CD4-positive, alpha-beta T cell treated with Interferon alpha-2 for 1 hour (primary cell): ENCODE measurements at places on chromosomes 12 and 14.

DNA sequence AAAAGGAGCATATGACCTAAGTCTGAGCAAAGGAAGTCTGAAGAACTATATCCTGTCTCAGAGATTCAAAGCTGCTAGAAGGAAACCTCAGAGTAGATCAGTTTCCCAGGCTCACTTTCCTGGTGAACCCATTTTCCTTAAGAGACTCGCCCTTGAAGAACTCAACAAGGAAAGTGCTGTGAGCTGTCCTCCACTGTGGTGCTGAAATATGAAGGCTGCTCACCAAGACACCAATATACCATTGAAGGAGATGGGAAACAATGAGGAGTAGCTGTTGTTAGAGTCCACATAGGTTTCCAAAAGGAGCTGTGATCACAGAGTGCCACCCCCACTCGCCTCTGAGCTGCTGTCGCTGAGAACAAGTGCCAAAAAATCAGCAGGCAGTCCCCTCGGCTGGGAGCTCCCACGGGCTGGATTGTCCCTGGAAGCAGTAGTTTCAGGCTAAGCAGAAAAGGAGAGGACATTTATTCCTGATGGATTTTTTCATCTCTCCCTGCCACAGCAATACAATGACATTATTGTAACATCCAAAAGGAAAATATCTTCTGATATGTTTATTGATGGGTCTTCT, 282.1 kb downstream of the RPS29 start:
- DNase-seq, result no peak

GRCh38 chr14:81682134-81682533, 148.5 kb upstream of the SEL1L start:
- DNase-seq, result no peak

GRCh38 chr12:54616933-54617680, 17.6 kb downstream of the LACRT start:
- no peak for DNase-seq

DNA sequence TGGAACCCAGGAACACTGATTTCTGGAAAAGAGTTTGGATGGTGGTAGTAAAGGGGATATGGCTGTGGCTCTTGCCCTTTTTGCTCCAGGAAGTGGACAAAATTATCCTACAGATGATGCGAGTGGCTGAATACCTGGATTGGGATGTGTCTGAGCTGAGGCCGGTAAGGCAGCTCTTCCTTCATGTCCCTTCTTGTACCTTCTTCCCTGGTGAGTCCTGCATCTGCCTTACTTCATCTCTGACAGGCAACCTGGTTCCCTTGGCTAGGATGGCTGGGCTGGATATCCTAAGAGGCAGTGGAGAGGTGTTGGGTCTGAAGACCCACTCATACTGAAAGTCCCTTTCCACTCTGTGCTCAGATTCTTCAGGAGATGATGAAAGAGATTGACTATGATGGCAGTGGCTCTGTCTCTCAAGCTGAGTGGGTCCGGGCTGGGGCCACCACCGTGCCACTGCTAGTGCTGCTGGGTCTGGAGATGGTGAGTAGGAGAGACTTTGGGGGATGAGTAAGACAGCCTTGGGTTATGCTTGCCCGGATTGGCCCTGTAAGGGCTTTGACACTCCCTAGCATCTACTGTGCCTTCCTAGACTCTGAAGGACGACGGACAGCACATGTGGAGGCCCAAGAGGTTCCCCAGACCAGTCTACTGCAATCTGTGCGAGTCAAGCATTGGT, 8.0 kb downstream of the DGKA start:
- no peak for DNase-seq

GRCh38 chr12:19158923-19159322, 29.4 kb downstream of the PLEKHA5 start:
- DNase-seq, result no peak

- DNase-seq, result no peak
Measured at GRCh38 chr14:70785556-70785955, 23.8 kb downstream of the MAP3K9 start.

DNA sequence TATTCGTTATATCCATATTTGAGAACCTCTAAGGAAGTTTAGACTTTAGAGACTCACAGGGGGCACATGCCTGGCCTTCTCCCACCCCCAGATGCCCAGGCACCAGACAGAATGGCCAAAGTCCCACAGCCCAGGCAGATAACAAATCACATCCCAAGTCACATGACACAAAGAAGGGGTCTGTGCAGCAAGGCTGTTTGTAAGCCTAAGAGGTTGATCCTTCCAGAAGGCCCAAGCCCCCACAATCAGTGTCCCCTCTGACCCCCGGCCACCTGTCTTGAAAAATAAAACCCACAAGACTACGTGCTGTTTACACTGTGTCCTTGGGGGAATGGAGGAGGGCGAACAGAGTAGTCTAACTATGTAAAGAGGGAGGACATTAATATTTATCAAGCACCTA, 5.1 kb downstream of the CTDSP2 start:
- no peak for DNase-seq

DNA sequence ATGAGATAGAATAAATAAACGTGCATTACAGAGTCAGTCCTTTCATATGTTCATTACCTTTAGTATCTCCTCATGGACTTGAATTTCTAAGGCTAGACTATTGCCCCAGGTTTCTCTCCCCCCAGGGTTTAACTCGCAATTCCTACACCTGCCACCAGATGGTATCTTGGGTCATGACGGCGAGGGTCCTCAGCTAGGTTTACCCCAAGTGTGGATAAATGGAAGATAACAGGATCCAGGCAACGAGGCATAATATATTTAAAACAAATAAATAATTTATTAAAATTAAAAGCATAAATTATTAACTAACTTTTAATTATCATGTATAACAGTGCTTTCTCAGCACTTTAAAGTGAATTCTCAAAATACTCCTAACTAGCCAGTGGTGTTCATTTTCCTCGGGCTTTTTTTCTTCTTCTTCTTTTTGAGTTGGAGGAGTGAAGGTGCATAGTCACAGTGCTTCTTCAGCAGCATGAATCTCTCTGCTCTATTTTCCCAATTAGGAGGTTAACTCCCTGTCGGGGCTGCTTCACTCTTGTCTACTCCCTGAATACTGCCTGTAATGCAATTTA, 243.5 kb upstream of the CAND1 start:
- DNase-seq, result peak; percentile 4

- no peak for DNase-seq
Measured at GRCh38 chr12:128008341-128008740, 258.6 kb upstream of the TMEM132C start.

GRCh38 chr14:91021115-91021514, 39.3 kb downstream of the RPS6KA5 start:
- DNase-seq, result no peak

DNA sequence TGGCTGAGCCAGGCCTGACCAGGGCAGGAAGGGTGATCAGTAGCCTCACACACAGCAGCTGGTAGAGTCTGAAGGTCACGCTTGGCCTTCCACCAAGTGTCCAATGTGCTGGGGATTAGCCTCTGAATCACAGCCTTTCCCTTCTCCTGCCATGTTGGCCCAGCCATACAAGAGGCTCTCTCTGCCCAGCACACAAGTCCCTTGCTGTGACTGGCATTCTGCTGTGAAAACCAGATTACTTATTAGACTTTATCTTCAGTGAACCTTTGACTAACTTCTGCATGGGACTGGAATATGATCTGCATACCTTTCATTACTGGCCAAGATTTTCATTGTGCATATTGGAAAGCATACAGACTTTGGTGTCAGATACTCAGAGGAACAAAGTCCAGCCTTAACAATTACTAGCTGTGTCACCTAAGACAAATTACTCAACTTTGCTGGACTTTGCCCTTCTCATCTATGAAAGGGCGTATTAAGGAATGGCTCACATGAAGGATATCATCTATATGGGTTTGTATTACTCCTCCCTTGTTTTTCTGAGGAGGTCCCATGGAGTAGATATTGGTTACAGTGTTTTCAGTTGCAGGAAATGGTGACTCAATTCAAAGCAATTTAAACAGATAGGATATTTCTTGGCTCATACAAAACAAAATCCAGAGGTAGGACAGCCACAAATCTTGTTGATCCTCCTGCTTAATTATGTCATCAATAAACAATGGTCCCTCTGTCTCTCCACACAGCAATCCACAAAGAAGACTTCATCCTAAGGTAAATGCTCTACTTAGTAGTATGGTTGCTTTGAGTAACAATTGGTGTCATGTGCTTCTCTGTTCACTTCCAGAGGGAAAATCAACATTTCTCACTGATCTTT, 99.6 kb downstream of the DYRK2 start:
- DNase-seq, result no peak

DNA sequence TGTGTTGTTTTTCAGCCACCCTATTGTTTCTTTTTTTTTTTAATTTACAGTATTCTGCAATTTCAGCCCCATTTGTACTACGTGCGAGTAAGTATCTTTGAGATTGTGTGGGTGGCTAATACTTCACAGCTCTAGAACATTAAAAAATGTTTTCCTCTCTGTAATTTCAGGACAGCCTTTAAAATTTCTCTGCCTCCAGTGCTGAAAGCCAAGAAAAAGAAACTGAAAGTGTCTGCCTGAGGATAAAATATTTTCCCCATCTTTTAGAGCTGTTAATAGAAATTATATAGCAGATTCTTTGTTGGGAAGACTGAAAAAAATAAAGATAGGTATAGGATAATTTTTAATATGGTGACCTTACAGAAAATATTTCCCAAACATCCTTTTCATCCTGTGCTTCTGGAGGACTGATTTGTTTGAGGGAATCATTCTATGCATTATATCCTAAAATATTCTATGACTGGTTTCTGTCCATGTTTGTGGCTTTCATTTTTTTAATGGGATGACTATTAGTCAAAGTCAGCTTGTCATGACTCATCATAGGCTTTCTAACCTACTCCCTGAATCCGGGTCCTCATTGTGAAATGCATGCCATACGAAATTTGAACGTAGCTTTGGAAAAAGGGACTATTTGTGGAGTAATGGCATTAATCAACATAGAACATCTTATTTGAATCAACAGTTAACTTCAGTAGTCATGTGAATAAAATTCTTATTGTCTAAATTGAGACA, 10.8 kb upstream of the TCTN2 start:
- DNase-seq, result peak; percentile 13

DNA sequence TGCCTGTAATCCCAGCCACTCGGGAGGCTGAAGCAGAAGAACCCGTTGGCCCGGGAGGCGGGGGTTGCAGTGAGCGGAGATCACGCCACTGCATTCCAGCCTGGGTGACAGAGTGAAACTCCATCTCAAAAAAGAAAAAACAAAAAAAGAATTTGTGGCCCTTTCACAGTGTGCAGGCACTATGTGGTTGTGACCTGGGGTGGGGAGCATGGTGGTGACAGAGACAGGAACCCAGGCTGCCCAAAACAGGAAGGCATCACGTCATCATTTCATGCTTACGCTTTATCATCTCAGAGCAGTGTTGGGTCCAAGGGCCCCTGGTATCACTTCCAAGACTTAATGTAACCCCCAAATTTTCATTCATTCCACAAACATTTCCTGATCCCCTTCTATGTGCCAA, 175.7 kb upstream of the GSC start:
- peak; percentile 49 for DNase-seq

DNA sequence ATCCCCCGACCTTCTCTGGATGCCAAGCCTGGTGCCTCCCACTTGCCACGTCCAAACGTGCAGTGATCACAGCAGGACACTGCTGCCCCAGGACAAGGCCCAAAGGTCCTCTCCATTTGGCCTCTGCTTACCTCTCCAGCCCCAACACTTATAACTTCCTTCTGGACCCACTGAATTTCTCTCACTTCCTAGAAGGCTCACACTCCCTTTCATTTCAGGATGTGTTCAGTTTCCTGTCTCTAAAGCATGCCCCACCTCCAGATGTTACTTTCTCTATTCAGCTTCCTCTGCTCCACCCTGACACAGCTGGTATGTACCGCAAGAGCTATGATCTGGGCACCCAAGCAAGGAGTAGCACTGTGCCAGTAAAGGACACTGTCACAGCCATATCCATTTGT, 33.0 kb downstream of the CDKL1 start:
- peak; percentile 81 for DNase-seq
